ENCODE measurements at places on chromosomes 4 and X.
A peak's percentile ranks its signal among the peaks of the same experiment; 100 is the strongest.

GRCh38 chrX:72041176-72041575 is 90.5 kb downstream of the RTL5 start:
- no peak for DNase-seq

DNA sequence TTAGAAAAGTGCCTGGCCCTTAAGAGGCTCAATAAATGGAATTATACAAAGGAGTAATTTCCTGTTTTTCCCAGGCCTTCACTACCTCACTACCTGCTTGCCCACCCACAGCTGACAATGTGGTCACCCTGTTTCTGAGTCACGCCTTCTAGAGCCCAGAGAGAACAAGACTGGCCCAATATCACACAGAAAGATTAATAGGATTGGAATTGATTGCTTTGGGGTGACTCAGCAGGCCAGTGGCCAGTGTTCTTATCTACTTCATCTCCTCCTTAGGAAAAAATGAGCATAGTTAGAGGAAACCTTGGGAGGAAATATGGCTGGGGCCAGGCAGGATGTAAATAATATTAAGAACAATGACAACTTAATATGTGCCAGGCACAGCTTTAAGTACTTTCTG is 4.5 kb upstream of the FGF16 start:
- no peak for DNase-seq

DNA sequence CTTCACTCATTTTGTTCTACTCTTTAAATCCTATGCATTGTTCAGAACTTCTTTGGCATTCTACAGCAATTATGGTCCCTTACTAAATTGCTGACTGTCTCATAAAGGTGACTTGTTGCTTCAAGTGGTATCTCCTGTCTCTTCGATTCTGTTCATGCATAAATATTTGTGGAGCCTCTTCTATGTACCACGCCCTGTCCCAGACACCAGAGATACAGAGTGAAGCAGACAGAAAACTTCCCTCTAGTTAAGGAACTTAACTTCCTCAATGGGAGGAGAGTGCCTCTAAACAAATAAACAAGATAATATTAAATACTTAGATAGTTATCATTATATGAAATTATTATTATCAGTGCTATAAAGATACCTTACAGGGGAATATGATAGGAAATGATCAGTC is 235.7 kb downstream of the FRAS1 start:
- DNase-seq = no peak

DNA sequence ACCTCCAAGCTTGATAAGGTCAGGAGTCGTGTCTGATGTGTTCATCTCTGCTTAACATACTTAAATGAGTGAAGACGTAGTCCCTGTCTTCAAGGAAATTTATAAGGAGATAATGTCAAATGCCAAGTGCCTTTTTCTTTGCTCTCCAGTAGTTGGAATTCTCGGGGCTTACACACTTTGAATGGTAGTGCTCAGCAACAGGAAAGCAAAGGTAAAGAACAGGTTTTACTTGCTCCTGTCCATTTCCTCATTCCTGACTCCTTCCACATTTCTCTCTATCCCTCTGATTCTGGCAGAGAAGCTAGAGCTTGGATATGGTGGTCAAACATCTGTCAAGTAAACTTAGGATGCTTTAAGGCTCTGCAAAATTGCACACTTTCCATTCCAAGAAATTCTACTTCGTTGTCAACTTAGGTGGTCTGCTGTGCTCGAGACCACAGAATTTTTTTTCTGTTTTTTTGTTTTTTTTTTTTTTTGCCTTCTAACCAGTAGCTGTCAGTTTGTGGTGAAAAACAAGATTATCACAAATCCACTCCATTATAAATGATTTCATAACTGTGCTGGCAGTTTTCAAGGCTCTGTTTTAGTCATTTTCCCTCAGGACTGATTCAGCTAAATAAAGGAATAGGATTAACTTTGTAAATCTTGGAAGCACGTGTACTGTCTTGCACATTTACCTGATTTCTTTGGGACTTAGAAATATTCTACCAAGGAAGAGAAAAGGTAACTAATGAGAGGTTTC is 180.8 kb upstream of the ANXA3 start:
- no peak for DNase-seq

GRCh38 chr4:13322681-13323101 is 161.4 kb downstream of the RAB28 start:
- no peak for DNase-seq

- DNase-seq = no peak
Observed at GRCh38 chrX:78331708-78332107, 4.3 kb upstream of the CYSLTR1 start.

DNA sequence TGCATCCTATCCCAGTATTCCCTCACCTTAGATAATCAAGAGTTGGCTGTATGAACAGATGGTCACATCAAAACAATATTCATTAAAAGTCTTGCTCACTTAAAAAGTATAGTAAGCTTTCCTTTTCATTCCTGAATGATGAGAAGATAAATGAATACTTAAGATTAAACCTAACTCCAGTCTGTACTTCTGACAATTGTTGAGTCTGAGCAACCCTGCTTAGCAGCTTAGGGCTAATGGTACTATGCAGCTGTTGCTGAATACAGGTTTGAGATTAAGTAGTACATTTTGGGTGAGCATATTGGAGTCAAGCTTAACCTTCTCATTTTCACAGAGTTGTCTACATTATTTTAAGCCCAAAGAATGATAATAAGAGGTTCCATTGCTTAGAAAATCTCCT is 121.7 kb upstream of the ETNPPL start:
- no peak for DNase-seq

DNA sequence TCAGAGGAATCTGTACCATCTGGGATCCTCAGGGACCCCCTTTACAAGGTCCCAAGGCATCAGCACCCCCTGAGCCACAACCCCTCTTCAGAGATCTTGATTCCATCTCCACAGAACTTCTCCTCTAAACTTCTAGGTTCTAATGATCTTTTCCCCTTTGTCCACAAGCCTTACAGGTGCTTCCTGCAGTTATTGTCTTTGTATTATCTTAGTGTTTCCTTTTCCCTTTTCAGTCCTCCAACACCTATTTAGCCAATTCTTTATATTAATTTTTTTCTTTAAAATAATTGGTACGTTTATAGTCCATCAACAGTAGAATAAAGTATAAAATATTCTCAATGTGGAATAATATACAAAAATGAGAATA is 35.2 kb upstream of the FAM241A start:
- no peak for DNase-seq

DNA sequence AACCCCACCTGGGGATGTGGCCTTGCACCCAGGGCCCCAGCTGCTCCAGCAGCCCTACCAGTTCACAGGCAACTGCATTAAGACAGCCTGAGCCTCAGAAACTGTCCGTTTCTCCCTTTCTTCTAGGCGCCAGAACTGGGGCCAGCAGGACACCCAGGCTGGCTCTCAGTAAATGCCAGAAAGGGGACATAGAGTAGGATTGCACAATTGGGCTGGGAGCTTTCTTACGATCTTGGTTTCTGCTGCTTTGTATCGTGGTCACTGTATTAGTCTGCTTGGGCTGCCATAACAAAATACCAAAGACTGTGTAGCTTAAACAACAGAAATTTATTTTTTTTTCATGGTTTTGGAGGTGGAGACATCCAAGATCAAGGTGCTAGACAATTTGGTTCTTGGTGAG is 48.4 kb downstream of the NALF2 start:
- no peak for DNase-seq

GRCh38 chrX:153643431-153644351 is 3.3 kb upstream of the DUSP9 start:
- no peak for DNase-seq

DNA sequence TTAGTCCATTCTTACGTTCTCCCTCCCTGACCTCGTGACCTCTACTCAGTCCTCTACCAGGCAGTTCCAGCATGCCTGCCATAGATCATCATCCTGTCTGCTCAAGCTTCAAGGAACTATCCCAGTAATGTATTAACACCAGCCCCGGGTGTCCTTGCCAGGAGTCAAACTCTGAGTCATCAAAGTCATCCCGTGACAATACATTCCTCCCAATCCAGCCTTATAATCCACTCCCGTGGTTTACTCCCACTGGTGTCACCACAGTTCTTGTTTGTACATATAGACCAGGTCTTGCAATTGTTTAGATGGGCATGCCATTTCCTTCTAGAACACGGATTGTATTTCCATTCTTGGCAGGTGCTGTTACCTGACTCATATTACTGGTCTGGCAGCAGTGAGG is 68.7 kb upstream of the TAB3 start:
- no peak for DNase-seq

DNA sequence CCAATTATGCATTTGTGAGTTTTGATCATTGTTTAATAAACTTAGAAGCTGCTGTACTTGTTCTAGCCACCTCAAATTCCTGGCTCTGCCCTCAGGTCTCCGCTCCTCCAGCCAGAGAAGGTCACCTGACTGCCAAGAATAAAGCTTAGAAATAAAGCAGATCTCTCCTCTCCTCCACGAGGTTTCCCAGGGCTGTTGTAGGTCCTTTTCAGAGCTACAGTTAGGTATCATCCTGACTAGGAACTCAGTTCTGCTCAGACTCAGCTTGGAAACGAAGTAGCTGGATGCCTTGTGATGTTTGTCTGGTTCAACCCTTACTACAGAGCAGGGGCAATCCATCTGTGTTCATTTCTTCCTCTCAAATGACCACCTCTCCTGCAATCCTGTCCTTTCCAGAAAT is 79.1 kb upstream of the RAPGEF2 start:
- DNase-seq = no peak

DNA sequence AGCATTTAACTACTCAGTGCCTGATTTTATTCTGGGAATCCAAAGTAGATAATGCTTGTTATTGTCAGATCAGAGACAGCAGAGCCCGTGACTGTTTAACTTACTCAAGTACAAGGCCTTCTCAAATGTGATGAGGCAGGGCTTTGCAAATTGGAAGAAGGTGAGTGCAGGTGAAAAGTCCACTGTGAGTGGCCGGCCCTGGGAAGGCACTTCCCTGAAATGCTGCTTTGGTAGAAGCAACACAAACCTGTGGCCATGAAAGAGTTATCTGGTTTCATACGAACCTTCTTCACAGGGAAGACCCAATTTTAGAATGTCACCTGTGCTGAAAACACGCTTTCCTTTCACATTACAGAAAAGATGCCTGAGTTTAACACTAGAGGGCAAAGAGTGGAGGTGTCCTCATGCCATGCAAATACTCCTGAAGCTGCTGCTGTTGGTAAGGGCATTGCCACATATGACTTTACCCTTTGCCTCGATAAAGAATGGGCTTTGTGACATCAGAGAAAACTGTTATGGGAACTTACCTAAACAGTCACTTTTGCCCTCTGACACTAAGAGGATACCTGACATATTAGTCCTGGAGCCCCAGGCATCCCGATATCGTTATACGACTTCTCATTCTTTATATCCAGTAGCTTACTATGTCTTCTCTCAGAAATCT is 8.0 kb downstream of the PPARGC1A start:
- DNase-seq = no peak

DNA sequence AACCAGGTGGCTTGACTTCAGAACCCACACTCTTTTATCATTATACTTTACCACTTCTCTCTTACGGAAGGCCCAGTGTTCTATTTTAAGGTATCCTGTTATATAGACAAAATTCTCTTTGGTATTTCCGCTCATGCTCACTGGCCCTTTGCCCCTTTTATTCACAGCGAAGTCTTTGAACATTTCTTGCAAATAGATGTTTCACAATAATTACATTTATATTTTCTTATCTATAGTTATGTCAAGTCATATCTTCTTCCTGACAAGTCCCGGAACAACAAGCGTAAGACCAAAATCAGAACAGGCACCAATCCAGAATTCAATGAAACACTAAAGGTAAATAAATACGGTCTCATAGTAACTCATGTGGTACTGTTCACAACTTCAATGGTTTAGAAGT is 102.0 kb downstream of the SYTL5 start:
- DNase-seq = no peak

DNA sequence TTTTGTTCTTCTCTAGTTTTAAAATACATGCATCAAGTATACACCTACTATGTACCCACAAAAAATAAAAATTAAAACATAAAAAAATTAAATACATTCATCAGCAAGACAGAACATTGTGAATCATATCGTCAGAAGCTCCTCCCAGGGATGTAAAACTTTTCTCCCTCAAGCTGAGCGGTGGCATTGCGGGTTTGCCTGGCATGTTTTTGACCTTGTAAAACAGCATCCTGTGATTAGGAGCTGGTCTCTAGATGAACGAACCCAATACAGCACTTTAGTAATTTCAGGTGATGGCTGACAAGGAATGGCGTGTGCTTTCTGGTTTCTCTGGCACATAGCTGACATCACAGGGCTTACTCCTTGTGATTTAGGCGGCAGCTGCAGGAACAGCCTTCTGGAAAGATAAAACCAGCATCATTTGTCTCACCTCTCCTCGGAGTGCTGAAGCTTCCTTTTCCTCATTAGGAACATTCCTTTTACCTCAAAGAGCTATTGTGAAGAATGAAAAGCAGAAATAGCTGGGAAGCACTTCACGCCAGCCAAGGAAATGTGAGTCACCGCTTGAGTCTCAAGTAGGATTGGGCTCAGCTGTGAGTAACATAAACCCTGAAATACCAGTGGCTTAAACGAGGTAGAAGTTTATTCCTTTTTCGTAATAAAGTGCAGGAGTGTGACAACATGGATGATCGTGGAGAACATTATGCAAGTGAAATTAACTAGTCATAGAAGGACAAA is 44.3 kb downstream of the NYX start:
- no peak for DNase-seq

DNA sequence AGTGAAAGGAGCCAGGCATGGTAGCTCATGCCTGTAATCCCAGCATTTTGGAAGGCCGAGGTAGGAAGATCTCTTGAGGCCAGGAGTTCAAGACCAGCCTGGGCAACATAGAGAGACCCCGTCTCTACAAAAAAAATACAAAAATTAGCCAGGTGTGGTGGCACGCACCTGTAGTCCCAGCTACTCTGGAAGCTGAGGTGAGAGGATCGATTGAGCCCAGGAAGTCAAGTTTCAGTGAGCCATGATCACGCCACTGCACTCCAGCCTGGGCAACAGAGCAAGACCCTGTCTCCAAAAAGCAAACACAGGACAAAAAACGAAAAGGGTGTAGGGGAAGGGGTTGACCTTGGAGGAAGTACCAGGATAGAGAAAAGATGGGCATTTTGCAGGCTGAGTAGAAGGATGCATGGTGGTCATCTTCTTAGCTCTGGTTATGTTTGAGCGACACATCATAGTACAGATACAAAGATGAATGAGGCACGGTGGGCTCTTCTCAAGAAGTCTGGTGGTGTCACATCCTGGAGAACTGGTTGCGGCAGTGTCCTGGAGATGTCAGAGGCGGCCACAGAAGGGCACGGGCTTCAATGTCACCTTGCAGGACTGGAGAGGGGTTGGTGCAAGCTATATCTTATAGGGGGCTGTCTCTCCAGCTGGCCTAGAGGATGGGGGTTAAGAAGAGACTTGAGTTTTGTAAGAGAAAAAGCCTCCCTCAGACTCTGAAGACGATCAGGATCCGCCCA is 32.0 kb downstream of the SLC25A5 start:
- no peak for DNase-seq

- DNase-seq = peak; percentile 10
Observed at GRCh38 chrX:57453901-57454300, 137.9 kb upstream of the ZXDB start.

Data from CD4-positive, alpha-beta T cell treated with Interleukin-4 for 4 hours (primary cell).